GOT3 (cell line): ENCODE measurements at places on chromosomes 7 and 10.

- no peak for DNase-seq
Measured at GRCh38 chr7:48307041-48307714, 135.9 kb downstream of the ABCA13 start.

- no peak for DNase-seq
Measured at GRCh38 chr7:79407351-79407750, 46.1 kb downstream of the MAGI2 start.

- DNase-seq, result no peak
Measured at GRCh38 chr10:130924138-130924819, 387.2 kb downstream of the TCERG1L start.

DNA sequence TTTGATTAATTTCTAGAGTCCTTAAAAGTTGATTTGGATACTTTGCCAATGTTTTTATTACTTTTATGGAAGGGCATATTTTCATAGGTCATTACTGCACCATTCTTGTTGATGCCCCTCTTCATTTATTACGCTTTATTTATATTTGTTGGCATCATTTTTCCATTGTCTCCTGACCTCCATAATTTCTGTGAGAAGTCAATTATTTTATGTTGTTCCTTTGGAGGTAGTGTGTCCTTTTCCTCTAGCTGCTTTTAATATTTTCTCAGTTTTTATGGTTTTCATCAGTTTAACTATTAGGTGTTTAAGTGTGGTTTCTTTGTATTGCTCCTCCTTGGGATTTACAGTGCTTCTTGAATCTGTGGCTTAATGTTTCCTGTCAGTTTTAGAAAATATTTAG, 134.9 kb downstream of the SAMD9 start:
- no peak for DNase-seq

GRCh38 chr7:74032191-74032490, 4.2 kb downstream of the ELN start:
- no peak for DNase-seq

DNA sequence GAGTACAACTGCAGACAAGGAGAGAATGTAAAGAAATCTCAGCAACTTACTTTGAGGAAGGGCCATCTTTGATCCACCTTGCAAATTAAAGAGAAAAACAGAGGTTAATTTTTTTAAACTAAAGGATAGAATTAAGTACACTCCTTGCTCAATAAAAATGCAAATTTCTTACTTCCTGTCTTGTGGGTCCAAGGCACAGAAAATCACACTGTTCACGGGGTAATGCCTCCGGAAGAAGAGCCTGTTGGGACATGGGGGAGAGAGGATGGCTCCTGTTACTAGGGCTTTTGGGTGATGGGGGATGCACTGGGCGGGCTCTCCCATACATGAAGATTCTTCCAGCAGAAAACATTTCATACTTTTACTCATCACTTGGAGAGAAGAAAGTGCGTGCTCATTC, 301.8 kb downstream of the TNS3 start:
- DNase-seq, result no peak

DNA sequence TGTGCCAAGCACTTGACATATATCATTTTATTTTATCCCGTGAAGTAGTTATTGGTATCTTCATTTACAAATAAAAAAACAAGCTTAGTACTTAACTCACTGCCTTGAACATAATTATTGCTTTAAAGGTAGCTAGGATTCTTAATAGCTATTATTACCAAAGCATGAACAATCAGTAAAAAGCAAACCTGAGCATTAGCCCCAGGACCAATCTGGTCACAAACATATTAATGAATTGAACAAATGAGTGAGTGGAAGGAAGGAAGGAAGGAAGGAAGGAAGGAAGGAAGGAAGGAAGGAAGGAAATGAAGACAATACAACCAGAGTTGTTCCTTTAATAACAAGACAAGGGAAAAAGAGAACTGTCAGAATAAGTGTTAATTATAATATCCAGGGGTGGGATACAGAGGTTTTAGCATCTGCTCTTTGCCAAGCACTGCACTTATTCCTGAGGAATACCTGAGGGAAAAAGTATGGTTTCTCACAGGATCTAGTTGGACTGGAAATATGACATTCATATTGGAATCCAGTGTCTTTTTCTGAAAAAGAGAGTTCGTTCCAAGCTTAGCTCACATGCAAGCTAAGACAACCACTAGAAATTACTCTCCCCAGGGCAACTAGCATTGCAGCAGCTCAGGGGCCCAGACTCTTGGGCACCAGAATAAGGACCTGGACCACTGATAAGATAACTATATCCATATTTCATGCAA, 172.9 kb upstream of the MGMT start:
- DNase-seq, result no peak
